ENCODE measurements at places on chromosomes 5 and 9.

DNA sequence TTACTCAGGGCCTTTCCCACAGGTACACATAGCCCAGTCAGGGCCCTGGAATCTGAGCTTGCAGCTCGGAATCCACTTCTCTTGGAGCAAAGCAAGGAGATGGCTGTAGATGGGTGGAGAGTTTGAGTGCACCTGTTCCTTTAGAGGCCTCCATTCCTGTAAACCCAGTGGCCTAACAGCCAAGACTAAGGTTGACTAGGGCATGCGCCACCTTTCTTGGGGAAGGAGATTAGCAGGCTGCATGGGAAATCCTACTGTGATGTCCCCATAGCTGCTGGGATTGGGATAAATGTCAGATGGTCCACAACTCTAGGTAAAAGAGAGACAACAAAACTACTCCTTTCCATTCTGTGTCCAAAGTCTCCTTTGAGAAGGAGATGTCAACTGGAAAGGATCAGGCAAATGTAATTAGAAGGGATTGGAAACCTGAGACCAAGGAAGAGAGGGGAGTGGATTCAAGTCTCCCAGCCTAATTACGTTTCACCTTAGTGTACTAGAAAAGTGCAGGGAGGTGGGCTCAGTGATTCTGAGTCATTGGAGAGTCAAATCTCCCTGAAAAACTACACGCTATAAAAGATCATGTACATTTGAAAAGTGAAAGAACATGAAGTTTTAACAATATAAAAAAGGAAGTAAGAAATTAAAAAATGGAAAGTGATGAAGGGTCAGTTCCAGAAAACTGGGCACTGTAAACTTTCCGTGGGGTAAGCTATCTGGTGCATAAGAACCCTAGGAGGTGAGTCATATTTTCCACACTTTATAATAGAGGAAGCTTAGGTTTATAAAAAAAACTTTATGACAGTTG lies 104.2 kb downstream of the SEC61B start:
- DNase-seq: peak; percentile 92

DNA sequence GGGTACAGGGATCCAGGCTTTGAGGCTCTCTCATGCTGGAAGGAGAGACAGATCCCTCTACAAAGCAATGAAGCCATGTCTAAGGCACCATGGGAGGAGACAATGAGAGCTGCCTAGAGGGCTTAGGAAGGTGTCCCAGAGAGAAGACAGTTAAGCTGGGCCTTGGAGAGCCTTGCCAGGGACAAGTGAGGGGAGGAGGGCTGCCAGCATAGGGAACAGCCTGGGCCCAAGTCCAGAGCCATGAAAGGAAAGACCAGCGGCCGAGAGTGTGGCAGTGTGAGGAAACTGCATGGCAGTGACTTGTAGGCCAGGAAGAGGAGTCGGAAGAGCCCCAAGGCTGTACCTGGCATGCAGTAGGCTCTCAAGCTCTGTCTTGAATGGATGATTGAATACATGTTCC lies 88.5 kb downstream of the PSD2 start:
- DNase-seq: no peak

GRCh38 chr5:72644296-72644695 lies 137.1 kb upstream of the ZNF366 start:
- DNase-seq: peak; percentile 45

DNA sequence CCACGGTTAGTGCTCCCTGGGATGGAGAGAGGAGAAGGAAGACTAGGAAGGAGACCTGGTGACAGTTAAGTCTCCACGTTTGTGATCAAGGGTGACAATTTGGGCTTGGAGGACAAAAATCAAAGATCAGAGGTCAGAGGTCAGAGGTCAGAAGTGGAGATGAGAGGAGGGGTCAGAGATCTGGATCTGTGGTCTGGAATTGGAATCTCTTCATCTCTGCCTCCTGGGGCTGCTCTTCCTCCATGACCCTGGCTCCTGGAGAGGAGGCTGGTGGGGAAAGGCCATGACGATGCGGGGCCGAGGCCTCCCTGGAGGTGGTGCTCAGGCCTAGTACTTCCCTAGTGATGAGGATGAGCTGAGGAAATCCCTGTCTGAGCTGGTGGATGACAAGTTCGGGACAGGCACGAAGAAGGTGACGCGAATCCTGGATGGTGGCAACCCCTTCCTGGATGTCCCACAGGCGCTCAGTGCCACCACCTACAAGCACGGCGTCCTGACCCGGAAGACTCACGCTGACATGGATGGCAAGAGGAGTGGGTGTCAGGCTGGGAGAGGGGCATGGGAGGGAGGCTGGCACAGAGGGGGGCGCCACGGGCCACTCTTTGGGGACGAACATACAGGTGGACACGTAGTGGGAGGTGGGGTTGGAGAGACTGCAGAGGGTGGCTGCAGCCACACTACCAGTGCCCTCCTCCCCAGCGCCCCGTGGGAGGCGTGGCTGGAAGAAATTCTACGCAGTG lies 41.0 kb downstream of the PSD2 start:
- no peak for DNase-seq

- no peak for DNase-seq
Measured at GRCh38 chr9:19768798-19769197, 20.0 kb downstream of the SLC24A2 start.

DNA sequence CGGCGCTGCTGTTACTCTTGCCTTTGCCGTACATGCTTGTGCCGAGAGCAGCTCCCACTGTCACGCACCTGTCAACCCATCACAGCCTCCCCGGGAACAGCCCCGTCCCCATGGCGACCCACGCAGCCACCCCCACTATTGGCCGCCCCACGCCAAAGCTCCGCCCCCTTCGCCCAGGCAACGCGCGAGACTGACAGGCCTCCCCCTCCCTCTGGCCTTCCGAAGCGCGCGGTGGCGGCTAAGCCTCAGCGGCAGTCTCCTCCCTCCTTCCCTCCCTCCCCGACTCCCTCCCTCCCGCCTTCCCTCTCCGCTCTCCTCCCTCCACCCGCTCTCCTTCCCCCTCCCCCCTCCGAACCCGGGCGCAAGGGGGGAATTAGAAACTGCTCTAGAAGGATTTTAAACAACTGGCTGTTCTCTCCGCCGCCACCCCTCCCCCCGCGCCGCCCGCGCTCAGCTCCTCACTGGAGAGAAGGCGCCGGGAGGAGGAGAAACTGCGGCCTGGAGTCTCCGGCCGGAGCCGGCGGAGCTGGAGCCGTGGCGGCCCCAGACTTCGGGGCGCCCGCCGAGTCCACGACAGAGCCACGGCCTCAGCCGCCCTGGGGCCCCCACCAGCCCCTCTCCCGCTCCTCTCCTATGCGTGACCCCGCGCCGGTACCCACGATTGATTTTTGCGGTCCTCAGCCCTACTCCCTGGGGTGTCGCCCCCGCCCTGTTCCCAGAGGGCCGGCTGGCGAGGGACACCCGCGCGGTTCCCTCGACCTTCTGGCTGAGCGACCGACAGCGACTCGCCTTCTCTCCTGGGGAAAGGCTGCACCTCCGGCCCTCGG lies at the start of gene SSBP2:
Gene SSBP2, minus strand, starts transcription at position 89 of the 827 bp plus-strand sequence. Its CDS starts 55 bp downstream, at position 34.
- DNase-seq: peak; percentile 96

GRCh38 chr9:617445-618085 lies 223.9 kb upstream of the DMRT1 start:
- peak; percentile 10 for DNase-seq

DNA sequence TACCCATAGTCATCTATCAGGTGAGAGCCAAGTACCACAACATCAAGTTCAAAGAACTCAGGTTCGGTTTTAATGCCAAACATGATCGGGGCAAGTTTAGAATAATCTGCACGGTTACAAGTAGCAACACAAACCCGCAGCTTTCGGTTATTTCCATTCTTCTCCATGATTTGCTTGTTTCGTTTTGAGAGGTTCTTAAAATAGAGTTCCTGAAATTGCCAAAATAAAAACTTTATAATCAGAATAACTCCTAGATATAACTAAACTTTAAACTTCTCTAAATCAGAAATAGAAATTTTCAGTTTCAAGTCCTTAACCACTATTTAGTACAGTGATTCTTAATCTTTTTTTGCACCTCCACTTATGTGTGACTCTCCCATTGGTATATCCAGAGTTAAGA lies 9.1 kb downstream of the GNE start:
- peak; percentile 52 for DNase-seq

DNA sequence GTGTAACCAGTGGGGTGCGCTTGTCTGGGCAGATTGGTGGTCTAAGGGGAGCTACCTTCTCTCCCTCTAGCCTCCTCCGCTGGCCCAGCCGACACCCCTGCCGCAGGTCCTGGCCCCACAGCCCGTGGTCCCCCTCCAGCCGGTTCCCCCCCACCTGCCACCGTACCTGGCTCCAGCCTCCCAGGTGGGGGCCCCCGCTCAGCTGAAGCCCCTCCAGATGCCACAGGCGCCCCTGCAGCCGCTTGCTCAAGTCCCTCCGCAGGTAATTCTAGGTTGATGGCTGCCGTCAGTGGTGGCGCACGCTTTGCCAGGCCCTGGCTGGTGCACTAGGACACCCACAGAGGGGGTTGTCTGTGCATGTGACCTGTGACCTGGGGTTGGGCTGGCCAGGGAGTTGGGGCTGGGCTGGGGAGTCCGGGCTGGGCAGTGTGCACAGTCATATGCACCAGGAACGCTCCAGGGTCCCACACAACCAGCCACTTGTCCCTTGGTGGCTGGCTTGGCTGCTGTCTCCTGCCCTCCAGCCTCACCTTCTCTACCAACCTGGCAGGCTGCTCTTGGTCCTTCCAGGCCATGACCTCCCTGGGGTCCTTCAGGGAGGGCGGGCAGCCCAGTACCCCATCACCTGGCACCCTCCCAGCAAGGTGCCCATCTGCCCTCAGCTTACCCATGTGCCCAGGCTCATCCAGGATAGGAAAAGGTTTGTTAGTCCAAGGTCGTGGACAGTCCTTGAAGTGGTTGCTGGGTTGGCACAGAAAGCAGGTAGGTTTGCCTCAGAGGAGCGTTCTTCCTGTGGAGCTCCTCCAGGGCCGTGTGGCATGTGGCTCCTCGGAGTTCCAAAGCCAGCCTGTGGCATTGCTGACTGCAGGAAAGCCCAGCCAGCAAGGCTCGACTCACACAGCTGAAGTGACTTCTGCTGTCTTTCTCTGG lies 73.2 kb downstream of the WNK2 start:
- DNase-seq: no peak

DNA sequence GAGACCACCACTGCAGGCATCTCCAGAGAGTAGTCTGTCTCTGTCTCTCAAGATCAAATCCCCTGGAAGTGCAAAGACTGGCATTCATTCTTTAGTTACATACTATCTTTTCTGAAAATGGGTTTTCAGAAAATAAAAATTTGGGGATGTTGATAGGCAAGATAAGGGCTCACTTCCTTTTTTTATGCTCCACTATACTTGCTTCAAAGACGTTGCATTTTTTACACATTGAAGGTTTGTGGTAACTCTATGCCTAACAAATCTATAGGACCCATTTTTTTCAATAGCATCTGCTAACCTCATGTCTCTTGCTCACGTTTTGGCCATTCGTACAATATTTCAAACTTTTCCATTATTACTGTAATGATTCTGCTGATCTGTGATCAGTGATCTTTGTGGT lies 37.0 kb downstream of the DMAC1 start:
- no peak for DNase-seq

DNA sequence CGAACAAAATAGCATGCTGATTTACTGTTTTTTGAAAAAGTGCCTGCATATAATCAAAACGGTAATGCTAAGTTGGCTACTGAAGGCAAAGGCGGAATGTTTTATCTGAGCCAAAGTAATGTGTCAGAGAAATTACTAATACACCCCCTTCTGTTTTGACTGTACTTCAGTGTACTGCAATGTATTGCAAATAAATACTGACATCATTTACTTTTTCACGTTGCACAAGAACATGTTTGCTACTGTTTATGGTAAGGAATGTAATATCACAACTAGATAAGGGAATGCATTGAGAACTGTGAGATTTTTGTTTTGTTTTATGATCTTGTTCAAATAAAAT lies 813 bp upstream of the AGTPBP1 start:
- peak; percentile 92 for DNase-seq

DNA sequence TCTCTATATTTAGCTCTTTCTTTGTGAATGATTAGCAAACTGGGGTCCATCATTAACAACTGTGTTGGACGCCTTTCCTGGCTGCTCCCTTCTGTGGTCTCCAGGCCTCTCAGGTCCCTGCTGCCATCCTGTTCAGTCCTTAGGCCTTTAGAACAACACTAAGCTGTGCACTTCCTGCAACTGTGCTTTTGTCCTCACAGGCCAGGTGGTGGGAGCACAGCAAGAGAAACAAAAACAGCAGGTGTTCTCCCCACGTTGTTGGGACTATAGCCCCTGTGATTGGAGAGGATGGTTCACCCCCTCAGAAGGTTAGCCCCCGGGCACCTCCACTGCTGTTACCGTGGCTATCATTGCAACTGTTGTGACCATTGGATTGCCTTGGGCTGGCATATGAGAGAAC lies 41.7 kb upstream of the CLINT1 start:
- DNase-seq: no peak

- DNase-seq: no peak
Measured at GRCh38 chr5:115600766-115601165, 1.5 kb downstream of the TICAM2 start.

DNA sequence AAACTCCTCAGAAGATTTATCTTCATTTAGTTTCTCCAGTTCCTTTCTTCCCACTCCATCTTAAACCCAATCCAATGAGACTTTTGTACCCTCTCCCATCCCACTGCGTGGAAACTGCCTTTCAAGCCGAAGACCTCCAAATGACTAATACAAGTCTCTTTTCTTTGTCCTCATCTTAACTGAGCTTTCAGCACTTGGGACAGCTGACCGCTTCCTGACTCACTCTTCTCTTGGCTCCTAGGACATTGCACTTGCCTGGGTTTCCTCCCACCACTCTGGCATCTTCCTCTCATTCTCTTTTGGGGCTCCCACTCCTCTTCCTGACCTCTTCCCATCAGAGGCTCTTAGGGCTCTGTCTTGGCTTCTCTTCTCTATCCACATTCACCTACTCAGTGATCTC lies 243.7 kb downstream of the HSPA4 start:
- DNase-seq: no peak

GRCh38 chr9:123251324-123251723 lies 17.1 kb downstream of the STRBP start:
- DNase-seq: no peak

DNA sequence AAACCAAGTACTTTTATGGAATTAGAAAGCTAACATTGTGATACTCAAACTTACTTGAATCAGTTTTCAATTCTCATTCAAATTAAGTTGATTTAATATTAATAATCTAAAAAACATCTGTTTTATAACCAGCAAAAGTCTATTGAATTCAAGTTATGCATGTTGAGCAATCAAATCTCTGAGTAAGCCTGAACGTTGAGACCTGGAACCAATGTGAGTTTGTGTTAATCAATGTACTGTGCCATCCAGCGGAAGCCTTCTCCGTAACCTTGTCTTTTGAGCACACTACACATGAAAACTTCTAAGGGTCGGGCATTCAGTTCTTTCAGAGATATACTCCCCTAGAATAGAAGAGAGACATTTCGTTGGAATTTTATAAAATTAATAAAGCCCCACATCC lies 25.9 kb downstream of the SAR1B start:
- no peak for DNase-seq
